Heart left ventricle (tissue), 16 donors: ENCODE measurements at places on chromosomes 5 and 9. TPM values are rescaled to one million over a fixed set of nuclear protein-coding genes. Genes with fewer than 3 reads are reported as not detected.

DNA sequence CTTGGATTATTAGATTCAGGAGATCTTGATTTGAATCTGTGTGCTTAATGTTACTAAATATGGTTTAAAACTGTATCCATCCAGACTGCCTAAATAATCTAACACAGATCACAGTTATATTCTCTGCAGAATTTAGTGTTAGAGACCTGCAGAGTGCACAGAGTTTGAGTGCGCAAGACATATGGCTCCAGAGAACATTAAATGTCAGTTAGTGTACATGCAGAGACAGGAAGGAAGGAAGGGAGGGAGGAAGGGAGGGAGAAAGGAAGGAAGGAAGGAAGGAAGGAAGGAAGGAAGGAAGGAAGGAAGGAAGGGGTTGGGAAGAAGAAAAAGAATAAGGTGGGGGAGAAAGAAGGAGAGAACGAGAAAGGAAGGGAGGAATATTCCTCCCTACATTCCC is 210.0 kb upstream of the COX7C start:
- no peak for DNase-seq

DNA sequence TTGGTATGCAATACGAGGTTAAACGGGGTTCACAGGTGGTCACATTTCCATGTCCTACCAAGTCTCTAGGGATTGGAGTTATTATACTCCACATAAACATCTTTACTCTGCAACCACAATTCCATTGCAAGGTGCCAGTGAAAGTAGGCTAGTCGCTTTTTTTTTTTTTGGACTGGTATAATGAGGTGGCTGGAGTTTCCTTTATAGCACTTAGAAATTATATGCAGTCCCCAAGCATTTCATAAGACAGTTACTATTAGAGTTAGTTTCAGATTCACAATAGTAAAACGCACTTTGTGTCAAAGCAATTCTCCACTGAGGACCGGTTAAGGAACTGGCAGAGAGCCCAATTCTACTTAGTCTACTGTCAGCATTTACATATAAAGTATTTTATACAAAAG is 1.4 kb downstream of the MEF2C start:
- DNase-seq, result no peak

GRCh38 chr5:139689631-139690063 is 41.5 kb downstream of the CXXC5 start:
- DNase-seq, result no peak

ZFP37 gene
- total RNA-seq, result 0.65 TPM

IL33 gene
- total RNA-seq, result 36.5 TPM
